ENCODE measurements at places on chromosomes 1 and 21.

- DNase-seq, result peak; percentile 44
Observed at GRCh38 chr1:42845866-42846256, 552 bp upstream of the ZNF691 start.

DNA sequence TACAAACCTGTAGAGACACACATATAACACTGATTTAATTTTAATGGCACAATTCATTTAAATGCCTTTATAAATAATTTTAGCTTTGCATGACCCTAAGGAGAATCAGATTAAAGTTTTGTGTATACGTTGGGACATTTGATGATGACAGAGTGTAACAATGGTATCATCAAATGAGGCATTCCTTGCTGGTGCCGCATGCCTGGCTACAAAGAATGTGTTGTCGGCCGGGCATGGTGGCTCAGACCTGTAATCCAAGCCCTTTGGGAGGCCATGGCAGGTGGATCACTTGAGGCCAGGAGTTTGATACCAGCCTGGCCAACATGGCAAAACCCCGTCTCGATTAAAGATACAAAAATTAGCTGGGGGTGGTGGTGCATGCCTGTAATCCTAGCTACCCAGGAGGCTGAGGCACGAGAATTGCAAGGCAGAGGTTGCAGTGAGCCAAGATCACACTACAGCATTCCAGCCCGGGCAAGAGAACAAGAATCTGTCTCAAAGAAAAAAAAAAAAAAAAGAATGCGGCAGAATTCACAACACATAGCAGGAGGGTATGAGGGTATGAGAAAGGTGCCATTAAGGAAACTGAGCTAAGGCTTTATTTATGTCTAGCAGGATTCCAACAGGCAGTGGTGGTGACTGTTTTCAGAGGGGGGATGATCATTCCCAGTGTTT lies 58.9 kb downstream of the PTPN14 start:
- DNase-seq, result no peak

- DNase-seq, result no peak
Observed at GRCh38 chr1:214983126-214983869, 99.2 kb upstream of the KCNK2 start.

DNA sequence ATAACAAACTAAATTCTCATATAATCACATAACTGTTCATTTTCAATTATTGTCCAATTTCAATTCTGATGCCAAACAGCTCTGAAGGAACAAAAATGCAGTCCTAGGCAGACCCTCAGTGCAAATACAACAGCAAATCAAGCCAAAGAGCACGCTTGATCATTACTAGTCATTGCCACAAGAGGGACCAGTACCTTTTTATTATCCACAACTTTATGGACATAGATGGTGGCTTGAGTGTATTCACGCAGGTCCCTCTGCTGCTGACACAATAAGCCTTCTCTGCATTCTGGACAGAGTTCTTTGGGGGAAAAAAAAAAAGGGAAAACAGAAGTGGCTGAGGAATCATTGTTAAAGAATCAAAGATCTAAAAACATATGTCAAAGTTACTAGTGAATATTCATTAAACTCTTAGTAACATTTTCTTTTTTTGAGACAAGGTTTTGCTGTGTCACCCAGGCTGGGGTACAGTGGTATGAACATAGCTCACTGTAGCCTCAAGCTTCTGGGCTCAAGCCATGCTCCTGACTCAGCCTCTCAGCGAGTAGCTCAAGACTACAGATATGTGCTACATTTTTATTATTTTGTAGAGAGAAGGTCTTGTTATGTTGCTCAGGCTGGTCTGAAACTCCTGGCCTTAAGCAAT lies 34.3 kb upstream of the RAP1GAP start:
- DNase-seq, result peak; percentile 35

DNA sequence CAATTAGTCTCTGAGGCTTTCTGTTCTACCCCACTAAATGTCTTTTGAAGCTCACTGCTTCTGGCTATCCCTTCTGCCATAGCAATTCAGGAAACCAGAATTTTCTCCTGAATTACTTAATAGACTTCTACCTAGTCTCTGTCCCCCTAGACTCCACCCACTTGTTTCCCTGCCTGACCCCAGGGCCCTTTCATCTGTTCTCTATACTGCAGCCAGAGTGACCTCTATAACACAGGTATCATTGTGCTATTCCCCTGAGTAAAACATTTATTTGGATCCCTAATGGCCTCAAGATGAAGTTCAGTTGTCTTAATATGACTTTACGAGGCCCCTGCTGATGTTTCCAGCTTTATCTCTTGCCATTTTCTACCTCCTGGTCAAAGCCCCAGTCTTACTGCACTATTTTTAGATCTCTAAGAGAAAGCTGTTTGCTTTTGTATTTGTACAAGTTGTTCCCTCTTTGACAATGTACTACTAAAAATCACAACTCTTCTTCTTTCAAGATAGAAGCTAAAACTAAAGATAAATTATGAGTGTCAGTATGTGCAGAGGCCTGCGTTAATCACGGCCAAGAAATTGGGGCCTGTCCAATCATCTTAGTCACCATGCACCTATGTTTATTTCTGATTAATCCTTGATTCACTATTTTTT lies 54.5 kb downstream of the ATP1B1 start:
- DNase-seq, result no peak

Data from neural progenitor cell (in vitro differentiated cells).